Activated naive CD4-positive, alpha-beta T cell treated with anti-CD3 and anti-CD28 coated beads for 36 hours (primary cell): ENCODE measurements at places on chromosomes 3 and 15.

DNA sequence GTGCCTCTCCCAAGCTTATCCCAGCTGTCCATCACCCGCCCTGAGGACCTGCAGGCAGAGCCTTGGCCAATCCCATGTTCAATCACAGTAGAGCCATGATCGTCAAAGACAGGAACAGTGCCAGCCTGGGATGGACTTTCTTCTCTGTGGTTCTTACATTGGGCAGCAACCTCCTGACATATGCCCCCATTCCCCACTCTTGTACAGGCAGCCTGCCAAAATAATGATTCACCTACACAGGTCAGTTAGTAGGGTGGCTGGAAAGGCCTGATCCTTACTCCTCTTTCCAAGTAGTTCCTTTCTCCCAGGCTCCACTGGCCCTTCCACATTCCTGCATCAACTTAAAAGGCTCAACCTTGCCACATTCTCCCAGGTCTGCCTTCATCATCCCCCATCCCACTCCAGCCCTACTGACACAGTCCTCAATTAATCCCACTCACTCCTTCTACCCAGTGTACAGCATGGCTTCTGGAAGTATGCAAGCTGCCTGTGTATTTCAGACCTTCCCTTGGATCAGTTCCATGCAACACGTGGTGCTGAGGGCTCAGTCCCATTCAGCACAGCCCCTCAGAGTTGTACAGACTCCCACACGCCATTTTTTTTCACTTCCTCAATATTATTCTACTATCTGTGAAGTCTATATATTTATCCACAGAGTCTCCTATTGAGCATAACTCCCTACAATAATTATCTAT, 189.8 kb downstream of the NTRK3 start:
- no peak for DNase-seq

- DNase-seq, result no peak
Measured at GRCh38 chr15:89186803-89187202, 34.6 kb downstream of the RLBP1 start.

DNA sequence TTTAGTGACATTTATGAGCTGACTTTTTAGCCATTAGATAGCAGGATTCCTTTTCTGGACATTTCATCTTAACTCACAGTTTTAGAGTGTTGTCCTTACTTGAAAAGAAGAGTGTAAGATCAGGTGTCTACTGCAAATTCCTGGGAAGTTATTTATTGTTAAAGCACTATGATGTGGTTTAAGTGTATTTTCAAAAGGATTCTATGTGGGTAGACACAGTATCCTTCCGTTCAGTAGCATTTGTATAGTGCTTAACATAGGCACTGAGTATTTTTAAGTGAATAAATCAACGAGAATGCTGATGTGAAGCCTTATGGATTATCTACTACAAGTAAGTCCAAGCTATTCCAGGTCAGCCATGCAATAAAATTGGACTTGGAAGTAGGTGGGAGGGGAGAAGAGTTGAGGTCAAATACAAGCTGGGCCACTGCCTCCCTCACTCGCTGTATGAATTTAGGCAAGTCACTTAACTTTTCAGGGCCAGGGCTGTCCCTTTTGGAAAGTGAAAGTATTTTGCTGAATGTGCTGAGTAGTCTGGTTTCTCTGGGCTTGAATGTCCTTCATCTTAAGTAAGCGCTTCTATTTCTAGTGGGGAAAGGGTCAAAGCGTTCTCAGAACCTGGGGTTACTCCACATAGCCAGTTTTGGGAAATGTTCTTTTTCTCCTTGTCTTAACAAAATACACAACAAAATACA, 48.6 kb downstream of the GAP43 start:
- no peak for DNase-seq

DNA sequence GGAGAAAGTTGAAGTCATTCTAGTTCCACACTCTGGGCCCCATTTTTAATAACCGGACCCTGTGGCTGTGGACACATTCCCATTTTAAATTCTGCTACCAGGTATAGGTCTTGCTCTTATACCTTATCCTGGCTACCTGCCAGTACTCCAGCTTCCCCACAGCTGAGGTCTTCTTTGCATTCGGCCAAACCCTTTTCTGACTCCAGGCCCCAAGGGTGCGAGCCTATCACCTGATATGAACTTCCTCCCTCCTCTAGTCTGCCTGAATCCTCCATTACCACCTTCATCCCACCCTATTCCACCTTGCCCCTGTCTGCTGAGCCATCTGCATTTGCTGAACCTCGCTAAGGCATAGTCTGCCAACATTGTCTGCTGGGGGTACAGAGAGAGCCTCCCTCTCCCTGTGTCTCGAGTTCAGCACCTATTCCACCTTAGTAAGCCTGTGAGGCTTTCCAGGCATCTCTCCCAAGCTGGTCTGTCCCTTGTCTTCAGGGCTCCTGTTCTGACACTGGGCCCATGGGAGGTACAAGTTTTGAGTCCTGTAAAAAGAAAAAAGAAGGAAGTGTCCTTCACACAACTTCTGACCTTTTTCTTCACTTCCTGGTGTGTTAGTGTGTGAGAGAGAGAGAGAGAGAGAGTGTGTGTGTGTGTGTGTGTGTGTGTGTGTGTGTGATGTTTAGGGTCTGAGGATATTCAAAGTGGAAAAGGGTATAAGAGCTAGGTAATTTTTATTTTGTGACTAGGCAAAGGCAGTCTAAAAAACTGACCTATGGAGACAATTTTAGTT, 27.0 kb downstream of the PDE8A start:
- no peak for DNase-seq

- DNase-seq, result no peak
Measured at GRCh38 chr3:152174876-152175527, 93.7 kb upstream of the MBNL1 start.

DNA sequence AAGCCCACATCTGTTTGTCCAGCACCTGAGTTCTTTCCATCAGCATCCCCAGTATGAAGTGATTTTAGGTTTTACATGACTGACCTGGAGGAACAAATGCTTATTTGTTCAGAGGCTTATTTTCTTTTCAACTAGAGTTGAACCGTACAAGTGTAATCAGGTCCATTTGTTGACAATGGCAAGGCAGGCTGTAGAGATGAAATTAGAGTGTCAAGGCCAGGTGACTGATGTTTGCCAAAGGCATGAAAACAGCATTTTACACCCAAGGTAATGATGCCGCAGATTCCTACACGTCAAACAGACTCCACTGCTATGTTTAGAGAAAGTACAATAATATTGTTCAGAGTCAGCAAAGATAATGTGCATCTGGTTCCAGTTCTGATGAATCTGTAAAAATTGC, 96.5 kb downstream of the KCNAB1 start:
- DNase-seq, result no peak

DNA sequence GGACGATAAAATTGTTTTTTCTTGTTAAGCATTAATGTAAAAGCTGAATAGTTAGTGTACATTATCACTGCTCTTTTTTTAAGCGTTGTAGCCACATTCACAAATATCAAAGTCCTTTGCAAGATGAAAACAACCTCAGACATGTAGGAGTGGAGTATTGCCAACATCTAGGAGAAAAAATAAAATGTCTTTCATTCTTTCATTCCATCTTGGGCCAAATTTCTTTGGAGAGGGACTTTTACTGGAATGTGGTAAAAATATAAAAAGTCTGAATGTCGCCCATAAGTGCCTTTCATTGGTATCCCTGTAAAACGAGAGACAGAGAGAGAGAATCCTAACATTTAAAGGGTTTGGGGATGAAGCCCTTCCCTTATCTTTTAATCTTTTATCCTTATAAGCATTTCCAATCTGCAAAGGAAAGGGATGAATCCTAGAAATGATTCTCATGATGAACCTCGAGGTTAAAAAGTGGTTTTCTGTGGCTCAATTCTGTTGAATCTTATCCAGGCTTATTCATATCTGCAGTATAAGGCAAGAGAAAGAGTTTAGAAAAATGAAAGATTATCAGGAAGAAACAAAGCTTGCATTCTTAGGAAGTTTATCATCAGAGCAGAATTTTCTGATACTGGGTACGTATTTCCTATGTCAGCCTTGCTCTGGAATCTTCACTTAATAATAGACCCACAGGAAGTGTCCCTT, 1031.7 kb downstream of the MCTP2 start:
- DNase-seq, result no peak

DNA sequence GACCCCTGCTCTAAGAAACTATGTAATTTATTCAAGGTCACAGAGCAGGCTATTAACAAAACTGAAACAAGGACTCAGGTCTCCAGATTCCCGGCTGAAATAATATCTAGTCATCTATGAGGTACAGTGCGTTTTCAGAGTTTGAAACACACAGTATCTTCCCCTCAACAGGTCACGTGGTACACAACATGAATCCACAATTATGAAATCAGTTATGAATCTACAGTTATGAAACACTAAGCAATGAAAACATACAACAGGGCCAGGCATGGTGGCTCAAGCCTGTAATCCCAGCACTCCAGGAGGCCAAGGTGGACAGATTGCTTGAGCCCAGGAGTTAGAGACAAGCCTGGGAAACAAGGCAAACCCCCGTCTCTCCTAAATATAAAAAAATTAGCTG, 72.7 kb downstream of the FSIP1 start:
- no peak for DNase-seq
